ENCODE measurements at places on chromosomes 7 and 10.
A peak's percentile ranks its signal among the peaks of the same experiment; 100 is the strongest.

- DNase-seq: no peak
Measured at GRCh38 chr7:33706186-33706585, 199.2 kb upstream of the BMPER start.

- DNase-seq: no peak
Measured at GRCh38 chr7:75968561-75969001, 25.8 kb downstream of the TMEM120A start.

GRCh38 chr10:6171881-6172695, 30.6 kb upstream of the PFKFB3 start:
- DNase-seq: peak; percentile 68

DNA sequence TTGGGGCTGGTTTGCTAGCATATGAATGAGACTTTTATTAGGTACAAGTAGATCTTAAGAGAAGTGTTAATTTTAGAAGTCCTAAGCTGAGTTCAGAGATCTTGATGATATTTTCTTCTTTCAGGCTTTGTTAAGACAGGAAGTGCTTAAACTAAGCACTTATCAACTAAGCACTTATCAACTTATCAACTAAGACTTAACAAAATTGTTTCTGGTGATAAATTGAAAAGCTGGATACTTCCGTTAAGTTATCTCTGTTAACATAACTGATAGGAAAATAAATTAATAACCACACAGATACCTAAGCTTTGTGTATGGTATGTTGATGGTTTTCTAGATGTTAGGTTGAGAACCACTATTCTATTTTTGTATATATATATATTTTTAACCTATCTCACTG, 113.7 kb downstream of the PHTF2 start:
- no peak for DNase-seq

GRCh38 chr7:82156893-82157292, 286.7 kb downstream of the CACNA2D1 start:
- peak; percentile 16 for DNase-seq

DNA sequence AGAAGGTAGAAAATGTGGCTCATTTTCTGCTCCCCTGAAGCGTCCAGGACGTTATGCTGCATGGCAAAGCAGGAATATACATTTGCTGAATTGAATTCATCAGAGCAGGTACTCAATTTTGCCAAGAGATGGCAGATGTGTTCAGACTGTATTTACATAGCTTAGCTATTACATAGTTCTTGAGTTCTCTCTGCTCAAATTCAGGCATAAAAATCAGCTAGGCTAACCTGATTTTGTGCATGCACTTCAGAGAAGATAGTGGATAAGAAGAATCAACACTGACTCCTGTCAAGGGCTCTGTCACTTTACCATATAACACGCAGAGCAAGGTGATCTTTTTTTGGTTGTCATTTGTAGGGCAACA, 209.2 kb upstream of the FAM3C start:
- DNase-seq: peak; percentile 63

GRCh38 chr7:135147899-135148721, at the start of gene TMEM140:
Gene TMEM140 (plus strand): TSS chr7:135148072. CDS start chr7:135164442, 16,370 bp downstream.
- DNase-seq: peak; percentile 93

GRCh38 chr10:47361293-47361692, 13.1 kb downstream of the RBP3 start:
- DNase-seq: peak; percentile 59

DNA sequence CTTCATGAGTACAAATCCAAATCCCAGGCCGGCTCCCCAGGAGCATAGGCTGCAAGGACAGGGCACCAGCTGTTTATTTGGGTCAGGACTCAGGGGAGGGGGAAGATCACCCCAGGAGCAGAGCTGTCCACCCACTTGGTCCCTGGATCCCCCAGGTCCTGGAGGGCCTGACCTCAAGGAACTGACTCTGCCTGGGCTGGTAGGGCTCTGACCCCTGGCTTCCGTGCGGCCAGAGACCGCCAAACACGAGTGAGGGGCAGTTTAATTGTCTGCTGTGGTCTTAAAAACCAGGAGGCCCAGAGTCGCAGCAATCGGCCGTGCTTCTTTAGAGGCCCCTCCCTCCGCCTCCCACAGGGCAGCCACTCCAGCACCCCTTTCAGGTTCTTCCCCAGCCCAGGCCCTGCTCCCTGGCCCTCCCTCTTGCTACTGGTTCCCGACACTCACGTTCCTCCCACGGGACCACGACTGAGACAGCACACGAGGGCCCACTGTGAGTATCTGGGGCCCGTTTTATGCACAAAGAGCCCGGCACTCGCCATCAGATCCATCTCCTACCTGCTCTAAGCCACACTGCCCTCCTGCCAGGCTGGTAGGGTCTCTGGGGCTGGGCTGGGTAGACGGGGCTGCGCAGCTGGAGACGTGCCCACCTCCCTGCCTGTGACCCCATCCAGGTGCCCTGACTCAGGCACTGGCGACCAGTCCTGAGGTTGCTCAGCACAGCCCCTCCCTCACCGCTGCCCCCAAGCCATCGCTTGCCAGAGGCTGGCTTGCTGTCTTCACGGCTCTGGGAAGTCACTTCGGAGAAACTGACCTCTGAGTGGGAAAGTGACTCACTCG, 30.0 kb upstream of the CFAP46 start:
- no peak for DNase-seq

DNA sequence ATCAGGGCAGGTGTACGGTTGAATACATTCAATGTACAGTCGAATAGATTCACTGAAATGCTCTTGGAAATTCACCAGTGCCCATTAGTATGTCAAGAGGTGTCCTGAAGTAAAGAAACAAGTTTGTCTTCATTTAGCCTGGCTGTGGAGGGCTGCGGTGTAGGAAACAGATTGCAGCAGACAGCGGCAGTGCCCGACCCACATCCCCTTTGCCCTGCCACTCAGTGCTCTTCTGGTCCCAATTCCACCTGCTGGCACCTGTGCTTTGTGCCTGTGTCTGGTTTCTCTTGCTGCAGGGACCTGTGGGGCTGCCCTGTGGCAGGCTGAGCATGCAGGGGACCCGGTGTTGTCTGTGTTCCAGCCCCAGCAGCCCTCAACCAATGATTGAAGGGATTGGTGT, 183.7 kb downstream of the RPS24 start:
- no peak for DNase-seq

- DNase-seq: peak; percentile 69
Measured at GRCh38 chr7:83413831-83414230, 235.1 kb downstream of the SEMA3E start.

DNA sequence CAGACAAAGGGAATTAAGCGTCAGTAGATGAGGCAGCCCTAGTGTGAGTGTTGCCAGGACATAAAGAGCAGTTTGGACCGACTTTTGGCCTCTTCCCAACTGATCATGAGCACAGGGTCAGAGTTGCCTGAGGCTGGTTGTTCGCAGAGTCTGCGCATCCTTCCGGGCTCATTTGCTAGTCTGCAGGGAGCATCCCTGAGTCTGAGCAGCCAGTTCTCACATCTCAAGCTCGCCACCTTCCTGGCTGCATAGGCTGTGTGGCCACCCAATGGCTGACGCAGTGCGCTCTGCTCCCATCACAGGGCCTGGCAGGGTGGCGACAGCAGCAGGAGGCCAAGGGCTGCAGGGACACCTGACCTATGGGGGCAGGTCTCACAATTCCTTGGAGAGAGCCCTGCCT, 5.0 kb downstream of the GAD2 start:
- no peak for DNase-seq

DNA sequence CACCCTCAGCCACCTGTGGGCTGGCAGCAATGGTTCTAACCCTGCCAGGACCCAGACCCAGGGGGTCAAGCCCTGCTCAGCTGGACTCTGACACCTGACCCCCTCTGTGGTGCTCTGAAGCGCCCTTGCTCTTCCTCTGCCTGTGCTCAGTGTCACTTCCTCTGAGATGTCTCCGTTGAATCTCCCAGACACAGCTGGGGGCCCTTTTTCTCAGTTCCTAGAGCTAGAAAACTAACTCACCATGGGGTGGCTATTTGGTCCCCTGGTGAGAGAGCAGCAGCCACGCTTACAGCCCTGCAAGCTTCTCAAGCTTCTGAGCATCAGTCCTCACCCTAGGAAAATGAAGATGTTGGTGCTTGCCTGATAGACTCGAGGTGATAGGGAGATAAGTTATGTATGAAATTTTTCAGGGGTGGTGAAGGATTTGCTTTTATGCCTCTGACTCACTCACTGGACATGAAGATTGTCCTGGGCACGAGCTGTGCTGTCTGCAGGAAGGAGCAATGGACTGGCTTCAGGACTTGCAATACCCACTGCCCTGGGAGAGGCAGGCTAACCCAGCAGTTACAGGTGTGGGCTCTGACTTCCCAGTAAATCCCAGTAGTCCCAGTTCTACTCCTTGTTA, 29.6 kb downstream of the COL13A1 start:
- DNase-seq: peak; percentile 65

- no peak for DNase-seq
Measured at GRCh38 chr10:85212526-85212925, 884.1 kb downstream of the CCSER2 start.

- DNase-seq: no peak
Measured at GRCh38 chr7:150367677-150368095, 936 bp upstream of the REPIN1 start.

DNA sequence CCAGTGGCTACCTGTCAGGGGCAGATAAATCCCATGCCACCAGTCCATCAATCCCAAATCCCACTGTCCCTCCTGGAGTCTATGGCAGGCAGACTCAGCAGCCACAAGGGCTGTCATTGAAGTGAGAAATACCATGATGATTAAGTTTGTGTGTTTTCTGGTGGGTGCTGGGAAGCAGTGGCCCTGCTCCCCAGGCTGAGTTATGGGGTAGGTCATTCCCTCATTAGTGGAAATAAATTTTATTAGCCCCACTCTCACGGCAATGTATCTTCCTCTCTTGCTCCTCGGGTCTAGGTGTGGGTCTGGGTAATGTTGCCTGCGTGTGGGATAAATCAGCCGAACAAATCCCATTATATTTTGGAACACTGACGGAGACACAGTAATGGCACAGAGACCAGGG, 76.8 kb downstream of the PLXNA4 start:
- DNase-seq: no peak

- DNase-seq: peak; percentile 2
Measured at GRCh38 chr10:61623161-61623560, 39.6 kb upstream of the CABCOCO1 start.

DNA sequence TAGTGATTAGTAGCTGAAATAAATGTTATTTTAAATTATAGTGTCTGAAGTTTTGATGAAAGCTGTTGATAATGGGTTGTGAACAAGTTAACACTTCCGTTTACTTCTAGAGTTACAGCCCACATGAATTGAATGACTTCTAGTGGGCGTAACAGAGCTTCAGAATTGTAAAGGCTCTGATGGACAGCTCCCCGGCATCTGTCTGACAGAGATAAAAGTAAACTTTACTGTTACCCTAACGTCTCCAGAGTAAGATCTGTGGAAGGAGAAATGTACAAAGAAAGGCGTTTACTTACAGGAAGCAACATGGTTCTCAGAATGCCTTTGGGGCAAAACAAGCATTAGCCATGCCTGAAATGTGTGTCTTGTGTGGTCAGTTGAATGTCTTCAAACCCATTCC, 124.4 kb downstream of the ADARB2 start:
- no peak for DNase-seq

DNA sequence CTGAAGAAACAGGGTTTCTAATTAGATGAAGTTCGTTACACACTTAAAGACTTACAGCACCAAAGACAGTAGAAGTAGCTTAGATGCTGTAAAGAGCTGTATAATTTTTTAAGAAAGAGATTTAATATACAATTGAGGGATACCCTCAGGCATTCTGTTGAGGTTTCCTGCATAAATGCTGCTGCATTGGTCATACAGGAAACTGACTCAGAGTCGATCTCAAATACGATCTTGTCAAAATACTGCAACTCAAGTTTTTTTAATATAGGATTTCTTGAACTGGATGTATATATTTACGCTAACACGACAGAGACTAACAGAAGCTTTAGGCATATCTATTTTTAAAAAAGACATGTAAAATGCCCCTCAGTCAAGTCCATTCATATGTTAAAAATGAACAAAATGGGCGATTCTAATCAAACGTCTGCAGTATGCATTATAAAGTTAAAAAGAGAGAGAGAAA, 2.4 kb upstream of the ARID5B start:
- DNase-seq: peak; percentile 72

DNA sequence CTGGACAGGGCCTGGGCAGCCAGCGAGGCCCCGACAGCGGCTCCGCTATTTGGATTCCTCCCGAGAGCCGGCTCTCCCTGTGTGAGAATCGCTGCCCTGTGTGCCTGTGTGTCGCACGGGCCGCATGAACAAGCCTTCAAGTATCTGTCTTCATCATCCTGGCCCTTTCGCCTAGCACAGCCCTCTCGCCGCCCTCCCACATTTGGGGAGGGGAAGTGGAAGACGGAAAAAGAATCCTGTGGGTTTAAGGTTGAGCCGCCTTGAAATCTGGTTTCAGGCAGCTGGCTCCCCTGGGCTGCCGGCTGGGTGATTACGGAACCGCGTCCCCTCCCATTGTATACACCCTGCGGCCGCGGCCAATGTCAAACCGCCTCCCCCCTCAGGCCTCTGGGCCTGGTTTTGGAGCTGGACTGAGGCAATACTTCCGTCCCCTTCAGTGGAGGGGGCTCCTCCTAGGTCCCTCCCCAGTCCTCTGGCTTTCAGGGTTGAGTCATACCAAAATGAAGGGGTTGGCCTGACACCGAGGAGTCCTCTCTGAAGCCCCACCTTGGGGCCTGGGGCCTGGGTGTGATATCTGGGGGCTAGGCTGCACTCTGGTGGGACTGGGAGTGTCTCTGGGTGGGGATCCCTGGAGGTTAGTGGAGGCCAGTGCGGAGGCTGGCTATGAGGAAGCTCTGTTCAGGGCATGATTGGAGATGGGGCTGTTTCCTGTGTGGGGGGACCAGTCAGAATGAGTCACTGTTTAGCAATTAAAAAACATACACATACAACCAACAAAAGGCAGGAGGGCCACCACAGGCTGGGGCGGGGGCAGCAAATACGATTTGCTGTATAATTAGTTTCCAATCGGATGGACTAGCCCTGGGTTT, 1.7 kb downstream of the TRIM8 start:
- peak; percentile 95 for DNase-seq

DNA sequence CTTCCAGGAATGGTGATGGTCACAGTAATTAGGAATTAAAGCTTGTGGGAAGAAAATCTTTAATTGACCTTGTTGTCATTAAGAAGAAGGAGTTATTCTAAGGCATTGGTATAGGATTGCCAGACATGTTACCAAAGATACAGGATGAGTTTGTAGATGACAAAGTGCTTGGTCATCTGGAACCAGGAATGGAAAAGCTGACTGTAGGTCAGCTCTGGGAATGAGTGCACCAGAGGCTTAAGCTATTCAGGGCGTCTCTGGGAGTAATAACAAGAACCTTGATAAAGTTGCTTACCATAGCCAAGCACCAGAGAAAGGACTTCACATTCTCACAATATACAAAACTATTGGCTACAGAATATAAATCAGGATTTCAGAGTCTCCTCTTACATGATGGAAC, 89.0 kb downstream of the PHTF2 start:
- peak; percentile 69 for DNase-seq

GRCh38 chr7:151843181-151843580, 33.7 kb downstream of the PRKAG2 start:
- peak; percentile 77 for DNase-seq

- peak; percentile 17 for DNase-seq
Measured at GRCh38 chr7:150323682-150324372, 482 bp upstream of the ACTR3C start.

- no peak for DNase-seq
Measured at GRCh38 chr10:69745698-69746097, 56.0 kb upstream of the COL13A1 start.

Data from choroid plexus epithelial cell (primary cell).